Lung (tissue), 17 donors: ENCODE measurements at places on chromosomes 16 and 17. TPM values are rescaled to one million over a fixed set of nuclear protein-coding genes. Genes with fewer than 3 reads are reported as not detected.

DNA sequence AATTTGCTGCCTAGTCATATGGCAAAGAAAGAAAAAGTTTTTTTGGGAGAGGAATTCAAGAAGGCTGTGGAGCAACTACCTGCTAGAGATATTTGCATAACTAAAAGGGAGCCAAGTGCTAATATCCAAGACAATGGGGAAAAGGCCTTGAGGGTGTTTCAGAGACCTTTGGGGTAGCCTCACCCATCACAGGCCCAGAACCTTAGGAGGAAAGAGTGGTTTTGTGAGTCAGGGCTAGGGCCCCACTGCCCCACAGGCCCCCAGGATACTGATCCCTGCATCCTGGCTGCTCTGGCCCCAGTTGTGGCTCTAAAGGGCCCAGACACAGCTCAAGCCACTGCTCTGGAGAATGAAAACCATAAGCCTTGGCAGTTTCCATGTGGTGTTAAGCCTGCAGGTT lies 41.9 kb upstream of the SDK2 start:
- H3K36me3 ChIP-seq: no peaks in the 10 kb centered on the region
- no peaks in the 10 kb centered on the region for H3K27me3 ChIP-seq
- H3K27ac ChIP-seq: no peak overlapping the region
- no peak overlapping the region for H3K4me3 ChIP-seq

DNA sequence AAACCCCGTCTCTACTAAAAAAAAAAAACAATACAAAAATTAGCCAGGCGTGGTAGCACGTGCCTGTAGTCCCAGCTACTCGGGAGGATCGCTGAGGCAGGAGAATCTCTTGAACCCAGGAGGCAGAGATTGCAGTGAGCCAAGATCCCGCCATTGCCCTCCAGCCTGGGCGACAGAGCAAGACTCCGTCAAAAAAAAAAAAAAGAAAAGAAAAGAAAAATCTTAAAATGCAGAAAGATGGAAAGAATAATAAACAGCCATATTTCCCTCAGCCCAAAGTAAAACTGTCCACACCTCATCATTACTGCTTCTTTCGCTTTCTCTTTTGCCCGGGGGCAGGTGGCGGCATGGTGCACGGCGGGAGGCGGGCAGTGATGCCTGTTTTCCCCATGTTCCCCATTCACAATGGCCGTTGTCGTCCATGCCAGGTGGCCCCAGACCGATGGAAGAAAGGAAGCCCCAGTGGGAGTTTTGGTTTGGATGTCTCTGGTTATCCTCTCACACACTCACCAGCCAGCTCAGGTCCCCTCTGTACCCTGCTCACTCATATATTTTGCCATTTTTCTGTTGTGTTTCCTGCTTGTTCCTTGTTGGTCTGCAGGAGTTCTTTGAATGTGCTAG lies 37.0 kb upstream of the PEMT start:
- no peak overlapping the region for H3K27ac ChIP-seq
- no peaks in the 10 kb centered on the region for H3K4me1 ChIP-seq
- no peaks in the 10 kb centered on the region for H3K27me3 ChIP-seq

- no peaks in the 10 kb centered on the region for H3K27me3 ChIP-seq
- DNase-seq: peak; percentile 45
- no peaks in the 10 kb centered on the region for H3K4me1 ChIP-seq
- no peaks in the 10 kb centered on the region for H3K36me3 ChIP-seq
- H3K4me3 ChIP-seq: no peak overlapping the region
Measured at GRCh38 chr16:11224894-11225676, 30.9 kb downstream of the SOCS1 start.

GRCh38 chr17:31216031-31216751 lies 80.8 kb downstream of the OMG start:
- H3K27ac ChIP-seq: no peak overlapping the region
- no peaks in the 10 kb centered on the region for H3K27me3 ChIP-seq
- no peaks in the 10 kb centered on the region for H3K36me3 ChIP-seq
- peaks cover 3% of the 10 kb centered on the region for H3K4me1 ChIP-seq
- DNase-seq: no peak

DNA sequence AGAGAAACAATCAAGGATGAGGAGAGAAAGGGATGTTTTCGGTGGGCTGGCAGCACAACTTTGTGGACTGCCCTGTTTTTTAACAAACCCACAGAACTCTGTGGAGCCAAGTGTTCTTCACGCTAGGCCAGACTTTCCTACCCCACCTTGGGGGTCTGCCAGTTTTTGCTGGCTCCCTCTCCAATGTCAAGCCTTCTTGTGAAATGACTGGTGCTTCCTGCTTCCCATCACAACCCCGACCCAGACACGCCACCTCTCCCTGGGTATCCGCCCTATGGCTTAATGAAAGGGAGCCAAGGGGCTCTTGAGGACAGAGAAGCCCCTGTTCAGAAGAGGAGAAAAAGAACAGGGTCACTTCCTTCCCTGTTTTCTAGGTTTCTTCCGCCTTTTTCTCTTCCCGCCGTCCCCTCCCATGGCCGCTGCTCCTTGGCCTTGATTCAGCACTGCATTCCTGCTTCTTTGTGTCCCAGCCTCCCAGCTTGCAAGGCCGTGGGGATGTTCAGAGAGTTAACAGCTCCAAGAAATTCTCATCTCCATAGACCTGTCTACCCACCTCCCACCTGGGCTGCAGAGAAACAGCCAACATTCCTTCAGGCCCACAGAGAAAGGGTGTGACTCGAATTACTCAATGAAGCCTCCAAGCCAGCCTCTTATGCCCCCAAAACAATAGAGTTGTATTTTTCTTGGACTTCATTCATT lies 16.5 kb upstream of the SOX9 start:
- H3K4me3 ChIP-seq: no peak overlapping the region
- H3K27me3 ChIP-seq: no peaks in the 10 kb centered on the region
- H3K4me1 ChIP-seq: no peaks in the 10 kb centered on the region
- peak; percentile 45 for DNase-seq

GRCh38 chr17:59423137-59423724 lies 91.8 kb downstream of the YPEL2 start:
- H3K36me3 ChIP-seq: no peaks in the 10 kb centered on the region
- H3K4me1 ChIP-seq: peaks cover 11% of the 10 kb centered on the region
- H3K4me3 ChIP-seq: no peak overlapping the region
- H3K27ac ChIP-seq: peak overlapping the region; percentile 91
- H3K27me3 ChIP-seq: no peaks in the 10 kb centered on the region

DNA sequence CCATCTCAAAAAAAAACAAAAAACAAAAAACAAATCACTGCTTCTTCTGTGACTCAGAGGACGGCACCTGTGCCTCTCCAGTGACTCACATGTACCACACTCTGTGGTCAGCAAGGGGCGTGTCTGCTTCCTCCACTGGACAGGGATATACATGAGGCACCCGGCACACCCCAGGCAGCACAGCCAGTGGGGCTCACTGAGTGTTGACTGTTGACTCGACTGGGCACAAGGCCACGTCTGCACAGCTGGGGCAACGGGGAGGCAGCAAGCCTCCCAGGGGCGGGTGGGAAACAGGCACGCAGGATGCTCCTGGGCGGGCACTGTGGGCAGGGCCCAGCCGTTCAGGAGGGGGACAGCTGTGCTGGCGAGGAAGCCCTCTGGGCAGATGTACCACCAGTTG lies 64.1 kb downstream of the TIMM22 start:
- H3K4me3 ChIP-seq: no peak overlapping the region
- no peak for DNase-seq
- H3K4me1 ChIP-seq: no peaks in the 10 kb centered on the region
- H3K27ac ChIP-seq: no peak overlapping the region

DNA sequence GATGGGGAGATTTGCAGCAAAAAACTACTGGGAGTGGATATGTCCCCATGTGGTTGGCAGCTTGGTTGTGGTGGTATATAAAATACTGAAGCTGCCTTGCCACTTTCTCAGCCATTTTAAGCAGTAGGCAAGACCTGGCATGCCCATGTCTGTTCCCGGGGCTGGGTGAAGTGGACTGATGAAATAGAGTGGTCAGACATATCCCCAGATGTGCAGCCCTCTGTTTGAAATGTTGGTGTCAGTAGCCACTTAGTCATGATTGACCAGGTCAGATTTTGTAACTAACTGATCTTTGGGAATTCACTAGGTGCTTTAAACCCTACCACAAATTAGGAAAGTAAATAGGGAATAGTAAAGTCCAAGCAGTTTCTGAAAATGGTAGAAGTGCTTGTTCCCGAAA lies 151.6 kb downstream of the PHKB start:
- H3K4me1 ChIP-seq: no peaks in the 10 kb centered on the region
- H3K27ac ChIP-seq: no peak overlapping the region
- DNase-seq: no peak
- H3K27me3 ChIP-seq: no peaks in the 10 kb centered on the region
- H3K36me3 ChIP-seq: peaks cover 12% of the 10 kb centered on the region

GRCh38 chr16:81873843-81874752 lies 95.0 kb downstream of the PLCG2 start:
- H3K27ac ChIP-seq: no peak overlapping the region
- no peak overlapping the region for H3K4me3 ChIP-seq
- DNase-seq: peak; percentile 50
- H3K4me1 ChIP-seq: no peaks in the 10 kb centered on the region

DNA sequence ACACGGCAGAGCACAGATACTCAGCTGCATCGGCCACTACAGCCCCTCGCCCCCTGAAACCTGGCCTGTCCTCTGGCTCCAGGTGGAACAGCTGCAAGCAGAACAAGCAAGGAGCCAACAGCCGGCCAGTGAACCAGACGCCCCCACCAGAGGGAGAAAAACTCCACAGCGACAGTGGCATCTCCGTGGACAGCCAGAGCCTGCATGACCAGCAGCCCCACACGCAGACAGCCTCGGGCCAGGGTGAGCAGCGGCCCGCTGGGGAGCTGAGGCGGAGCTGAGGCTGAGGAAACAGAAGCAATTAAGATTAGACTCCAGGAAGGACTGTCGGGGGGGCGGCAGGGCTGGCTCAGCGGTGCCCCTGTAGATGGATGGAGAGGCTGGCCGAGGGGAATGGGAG lies 16.7 kb downstream of the NGFR start:
- DNase-seq: no peak
- H3K4me1 ChIP-seq: peaks cover 8% of the 10 kb centered on the region
- no peaks in the 10 kb centered on the region for H3K27me3 ChIP-seq
- H3K27ac ChIP-seq: no peak overlapping the region
- H3K4me3 ChIP-seq: no peak overlapping the region

- H3K27me3 ChIP-seq: no peaks in the 10 kb centered on the region
- no peak overlapping the region for H3K27ac ChIP-seq
- H3K4me3 ChIP-seq: no peak overlapping the region
- no peaks in the 10 kb centered on the region for H3K4me1 ChIP-seq
- DNase-seq: no peak
Measured at GRCh38 chr16:17556276-17557052, 85.7 kb upstream of the XYLT1 start.

- no peak overlapping the region for H3K4me3 ChIP-seq
- H3K27ac ChIP-seq: no peak overlapping the region
- peaks cover 3% of the 10 kb centered on the region for H3K36me3 ChIP-seq
- no peak for DNase-seq
- H3K27me3 ChIP-seq: no peaks in the 10 kb centered on the region
Measured at GRCh38 chr17:46722662-46723285, 95.7 kb downstream of the WNT3 start.

- H3K4me3 ChIP-seq: no peak overlapping the region
- H3K36me3 ChIP-seq: no peaks in the 10 kb centered on the region
- no peaks in the 10 kb centered on the region for H3K4me1 ChIP-seq
- H3K27me3 ChIP-seq: no peaks in the 10 kb centered on the region
- DNase-seq: no peak
- no peak overlapping the region for H3K27ac ChIP-seq
Measured at GRCh38 chr16:24834459-24835335, 11.1 kb upstream of the SLC5A11 start.

GRCh38 chr16:65068151-65068740 lies 53.6 kb downstream of the CDH11 start:
- peak; percentile 37 for DNase-seq
- H3K36me3 ChIP-seq: peaks cover 32% of the 10 kb centered on the region
- no peak overlapping the region for H3K27ac ChIP-seq
- H3K4me3 ChIP-seq: no peak overlapping the region

GRCh38 chr17:31916491-31917064 lies 15.1 kb upstream of the UTP6 start:
- H3K27ac ChIP-seq: no peak overlapping the region
- H3K36me3 ChIP-seq: no peaks in the 10 kb centered on the region
- no peaks in the 10 kb centered on the region for H3K4me1 ChIP-seq
- peak; percentile 41 for DNase-seq
- H3K27me3 ChIP-seq: no peaks in the 10 kb centered on the region

GRCh38 chr17:76437467-76438402 lies 15.2 kb downstream of the UBE2O start:
- no peaks in the 10 kb centered on the region for H3K36me3 ChIP-seq
- DNase-seq: no peak
- no peaks in the 10 kb centered on the region for H3K27me3 ChIP-seq
- H3K4me1 ChIP-seq: peaks cover 2% of the 10 kb centered on the region

DNA sequence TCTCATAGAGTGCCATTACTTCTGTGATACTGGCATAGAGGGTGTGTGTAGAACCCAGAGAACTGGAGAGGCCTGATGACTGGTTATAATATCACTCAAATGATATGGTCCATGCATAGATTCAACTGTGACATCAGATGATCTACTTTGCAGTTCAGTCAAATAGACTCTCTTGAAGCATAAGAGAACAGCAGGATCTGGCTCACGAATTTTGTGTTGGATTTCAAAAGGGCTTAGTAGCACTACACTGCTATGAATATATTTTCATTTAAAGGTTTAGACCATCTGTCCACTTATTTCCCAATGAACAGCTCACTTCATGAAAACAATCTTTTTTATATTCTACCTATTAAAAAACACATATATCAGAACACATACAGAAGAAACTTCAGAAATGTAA lies 119.7 kb downstream of the KIF2B start:
- H3K4me3 ChIP-seq: no peak overlapping the region
- H3K27ac ChIP-seq: no peak overlapping the region
- no peak for DNase-seq
- no peaks in the 10 kb centered on the region for H3K36me3 ChIP-seq
- no peaks in the 10 kb centered on the region for H3K4me1 ChIP-seq
- H3K27me3 ChIP-seq: no peaks in the 10 kb centered on the region

DNA sequence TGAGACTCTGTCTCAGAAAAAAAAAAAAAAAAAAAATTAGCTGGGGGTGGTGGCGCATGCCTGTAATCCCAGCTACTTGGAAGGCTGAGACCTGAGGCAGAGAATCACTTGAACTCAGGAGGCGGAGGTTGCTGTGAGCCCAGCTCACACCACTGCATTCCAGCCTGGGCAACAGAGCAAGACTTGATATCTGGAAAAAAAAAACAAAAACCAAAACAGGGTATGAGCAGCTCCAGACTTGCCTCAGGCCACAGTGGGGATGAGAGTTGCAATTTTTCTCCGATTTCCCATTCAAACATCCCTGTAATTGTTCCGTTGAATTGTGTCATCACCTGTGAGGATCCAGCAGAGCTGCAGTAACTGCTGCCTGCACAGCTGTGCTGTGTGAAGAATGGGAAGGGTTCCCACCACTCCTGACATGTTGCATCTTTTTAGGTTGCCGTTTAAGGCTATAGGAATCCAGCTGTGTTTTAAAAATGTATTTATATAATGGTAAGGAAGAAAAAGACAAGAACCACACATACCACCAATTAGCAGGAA lies 150.0 kb downstream of the VPS53 start:
- no peak overlapping the region for H3K27ac ChIP-seq
- no peaks in the 10 kb centered on the region for H3K27me3 ChIP-seq
- no peaks in the 10 kb centered on the region for H3K4me1 ChIP-seq
- DNase-seq: no peak
- H3K4me3 ChIP-seq: no peak overlapping the region

GRCh38 chr16:89923640-89924296 lies 626 bp downstream of the TUBB3 start:
- no peak for DNase-seq
- no peaks in the 10 kb centered on the region for H3K36me3 ChIP-seq
- H3K4me3 ChIP-seq: no peak overlapping the region
- H3K27me3 ChIP-seq: peaks cover 24% of the 10 kb centered on the region
- no peaks in the 10 kb centered on the region for H3K4me1 ChIP-seq

Gene TLCD2
- total RNA-seq: 13.3 TPM

Gene KRT13
- total RNA-seq: 11.6 TPM

Gene PABPN1L
- total RNA-seq: not detected

Gene MYCBPAP
- 4.7 TPM for total RNA-seq

Gene CMTM2
- 3.7 TPM for total RNA-seq

Gene ACE
- 48.5 TPM for total RNA-seq

Gene USP31
- total RNA-seq: 26.3 TPM

Gene RHBDL3
- total RNA-seq: 0.51 TPM

Gene ELP5
- total RNA-seq: 39.3 TPM
